Aorta (tissue), 5 donors: ENCODE measurements at places on chromosomes 11 and 22. TPM values are rescaled to one million over a fixed set of nuclear protein-coding genes. Genes with fewer than 3 reads are reported as not detected.

The NELL1 gene
- polyA plus RNA-seq: not detected

The OR2AG1 gene
- polyA plus RNA-seq: not detected

The TNNI2 gene
- polyA plus RNA-seq: 0.82 TPM

GRCh38 chr22:46753360-46753759, 9.1 kb upstream of the TBC1D22A start:
- H3K4me1 ChIP-seq: no peaks in the 10 kb centered on the region
- H3K4me3 ChIP-seq: no peak overlapping the region
- H3K36me3 ChIP-seq: no peaks in the 10 kb centered on the region
- DNase-seq: no peak

- DNase-seq: no peak
- no peak overlapping the region for H3K27ac ChIP-seq
- H3K36me3 ChIP-seq: no peaks in the 10 kb centered on the region
- no peak overlapping the region for H3K4me3 ChIP-seq
- H3K4me1 ChIP-seq: no peaks in the 10 kb centered on the region
These were observed 14.7 kb downstream of the PHF21B start for GRCh38 chr22:44995105-44995514.

GRCh38 chr22:48748860-48749554, 1078.7 kb downstream of the BRD1 start:
- H3K27me3 ChIP-seq: no peaks in the 10 kb centered on the region
- H3K4me1 ChIP-seq: no peaks in the 10 kb centered on the region
- H3K4me3 ChIP-seq: no peak overlapping the region
- no peaks in the 10 kb centered on the region for H3K36me3 ChIP-seq

GRCh38 chr11:44842220-44842619, 108.5 kb downstream of the TP53I11 start:
- no peaks in the 10 kb centered on the region for H3K27me3 ChIP-seq
- H3K4me3 ChIP-seq: no peak overlapping the region
- peaks cover 2% of the 10 kb centered on the region for H3K4me1 ChIP-seq
- H3K36me3 ChIP-seq: no peaks in the 10 kb centered on the region

DNA sequence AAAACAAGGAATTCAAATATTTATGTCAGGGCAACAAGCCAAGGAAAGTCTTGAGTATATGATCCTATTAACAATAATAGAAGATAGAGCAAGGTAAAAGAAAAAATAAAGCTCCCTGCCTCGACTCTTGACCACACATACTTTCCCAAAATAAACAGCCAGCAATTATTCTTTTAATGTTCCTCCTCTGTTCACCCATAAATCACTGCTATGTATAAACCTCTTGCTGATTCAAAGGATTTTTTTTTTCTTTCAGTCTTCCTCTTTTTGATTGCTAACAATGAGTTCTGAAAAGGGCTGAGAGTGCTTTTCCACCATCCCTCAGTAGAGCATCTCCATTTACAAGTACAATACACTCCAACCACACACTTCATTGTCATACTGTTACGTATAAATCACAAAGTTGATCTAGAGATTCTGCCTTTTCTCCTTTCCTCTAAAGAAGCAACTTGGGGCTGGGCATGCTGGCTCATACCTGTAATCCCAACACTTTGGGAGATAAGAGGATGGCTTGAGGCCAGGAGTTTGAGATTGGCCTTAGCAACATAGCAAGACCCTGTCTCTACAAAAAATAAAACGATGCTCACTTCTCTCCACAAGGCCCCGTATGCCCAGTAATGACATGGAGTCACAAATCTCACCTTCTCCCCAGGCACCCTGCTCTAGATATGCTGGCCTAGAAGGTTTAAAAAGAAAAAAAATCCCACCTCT, 24.0 kb downstream of the RAB30 start:
- no peaks in the 10 kb centered on the region for H3K27me3 ChIP-seq
- H3K4me3 ChIP-seq: no peak overlapping the region
- peaks cover 4% of the 10 kb centered on the region for H3K4me1 ChIP-seq
- no peaks in the 10 kb centered on the region for H3K36me3 ChIP-seq
- H3K27ac ChIP-seq: no peak overlapping the region

DNA sequence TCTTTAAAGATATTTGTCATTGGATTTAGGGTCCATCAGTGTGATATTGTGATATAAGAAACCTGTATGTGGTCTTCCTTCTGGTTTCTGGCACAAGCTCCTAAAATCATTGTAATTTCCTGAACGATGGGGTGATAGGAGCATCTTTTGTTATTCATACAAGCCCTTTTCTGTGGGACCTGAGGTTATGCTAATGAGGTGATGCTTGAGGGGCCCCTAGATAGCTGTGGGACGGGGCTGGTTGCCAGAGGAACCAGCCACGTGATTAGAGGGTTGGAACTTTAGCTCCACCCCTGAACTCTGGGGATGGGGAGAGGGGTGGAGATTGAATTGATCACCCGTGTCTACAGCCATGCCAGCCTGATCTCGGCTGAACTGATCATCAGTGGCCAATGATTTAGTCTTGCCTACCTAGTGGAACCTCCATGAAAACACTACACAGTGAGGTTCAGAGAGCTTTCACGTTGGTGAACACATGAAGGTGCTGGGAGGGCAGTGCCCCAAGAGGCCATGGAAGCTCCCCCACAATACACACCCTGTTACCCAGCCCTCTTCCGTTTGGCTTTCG, 62.8 kb downstream of the BCR start:
- H3K4me1 ChIP-seq: no peaks in the 10 kb centered on the region
- no peak for DNase-seq
- H3K36me3 ChIP-seq: no peaks in the 10 kb centered on the region
- H3K27me3 ChIP-seq: no peaks in the 10 kb centered on the region

GRCh38 chr11:110891411-110891810, 179.2 kb upstream of the ARHGAP20 start:
- no peaks in the 10 kb centered on the region for H3K36me3 ChIP-seq
- no peaks in the 10 kb centered on the region for H3K27me3 ChIP-seq

- DNase-seq: no peak
- no peak overlapping the region for H3K27ac ChIP-seq
- H3K4me3 ChIP-seq: no peak overlapping the region
- H3K4me1 ChIP-seq: no peaks in the 10 kb centered on the region
These were observed 38.1 kb downstream of the SLC36A4 start for GRCh38 chr11:93159721-93160120.

DNA sequence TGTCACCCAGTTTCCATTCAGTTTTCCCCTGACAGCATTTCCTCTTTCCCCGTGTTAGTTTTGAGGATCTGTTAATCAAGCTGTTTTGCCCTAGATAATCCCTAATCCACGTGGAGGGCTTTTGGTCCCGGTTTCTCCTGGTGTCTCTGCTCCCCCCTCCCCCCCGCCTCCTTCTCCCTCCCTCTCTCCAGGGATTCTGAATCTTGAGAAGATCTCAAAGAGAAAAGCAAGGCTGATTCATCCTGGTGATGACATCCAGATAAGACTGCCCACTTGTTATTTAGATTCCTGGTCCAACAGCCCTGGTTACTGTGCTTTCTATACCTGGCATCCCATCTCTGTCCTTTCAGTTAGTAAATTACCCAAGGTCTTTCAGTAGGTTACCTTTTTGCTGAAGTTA, 59.4 kb downstream of the KCNA4 start:
- no peak overlapping the region for H3K27ac ChIP-seq
- no peaks in the 10 kb centered on the region for H3K4me1 ChIP-seq
- H3K4me3 ChIP-seq: no peak overlapping the region
- no peaks in the 10 kb centered on the region for H3K27me3 ChIP-seq
- no peaks in the 10 kb centered on the region for H3K36me3 ChIP-seq
- DNase-seq: no peak

- no peak for DNase-seq
- H3K36me3 ChIP-seq: no peaks in the 10 kb centered on the region
- H3K4me1 ChIP-seq: no peaks in the 10 kb centered on the region
- no peak overlapping the region for H3K4me3 ChIP-seq
- H3K27ac ChIP-seq: no peak overlapping the region
These were observed 5.3 kb downstream of the GAS2 start for GRCh38 chr11:22671751-22672150.

DNA sequence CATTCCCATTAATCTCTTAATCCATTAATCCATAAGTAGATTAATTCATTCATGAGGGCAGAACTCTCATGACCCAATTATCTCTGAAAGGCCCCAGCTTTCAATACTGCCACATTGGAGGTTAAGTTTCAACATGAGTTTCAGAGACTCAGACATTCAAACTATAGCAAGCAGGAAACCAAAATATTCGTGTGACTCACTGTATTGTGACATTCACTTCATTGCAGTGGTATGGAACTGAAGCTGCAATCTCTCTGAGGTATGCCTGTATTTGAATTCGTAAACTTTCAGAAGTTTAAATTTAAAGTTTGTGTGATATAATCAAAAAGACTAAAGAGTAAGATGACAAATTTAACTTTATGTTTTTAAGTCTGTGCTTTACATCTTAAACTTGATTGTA, 2.9 kb upstream of the OR52J3 start:
- no peak overlapping the region for H3K27ac ChIP-seq
- no peak overlapping the region for H3K4me3 ChIP-seq
- H3K4me1 ChIP-seq: no peaks in the 10 kb centered on the region
- DNase-seq: no peak
- H3K36me3 ChIP-seq: no peaks in the 10 kb centered on the region
- H3K27me3 ChIP-seq: peaks cover 3% of the 10 kb centered on the region

GRCh38 chr22:46132830-46133587, 17.3 kb upstream of the PPARA start:
- no peak overlapping the region for H3K4me3 ChIP-seq
- no peaks in the 10 kb centered on the region for H3K4me1 ChIP-seq
- H3K27ac ChIP-seq: no peak overlapping the region
- no peak for DNase-seq

DNA sequence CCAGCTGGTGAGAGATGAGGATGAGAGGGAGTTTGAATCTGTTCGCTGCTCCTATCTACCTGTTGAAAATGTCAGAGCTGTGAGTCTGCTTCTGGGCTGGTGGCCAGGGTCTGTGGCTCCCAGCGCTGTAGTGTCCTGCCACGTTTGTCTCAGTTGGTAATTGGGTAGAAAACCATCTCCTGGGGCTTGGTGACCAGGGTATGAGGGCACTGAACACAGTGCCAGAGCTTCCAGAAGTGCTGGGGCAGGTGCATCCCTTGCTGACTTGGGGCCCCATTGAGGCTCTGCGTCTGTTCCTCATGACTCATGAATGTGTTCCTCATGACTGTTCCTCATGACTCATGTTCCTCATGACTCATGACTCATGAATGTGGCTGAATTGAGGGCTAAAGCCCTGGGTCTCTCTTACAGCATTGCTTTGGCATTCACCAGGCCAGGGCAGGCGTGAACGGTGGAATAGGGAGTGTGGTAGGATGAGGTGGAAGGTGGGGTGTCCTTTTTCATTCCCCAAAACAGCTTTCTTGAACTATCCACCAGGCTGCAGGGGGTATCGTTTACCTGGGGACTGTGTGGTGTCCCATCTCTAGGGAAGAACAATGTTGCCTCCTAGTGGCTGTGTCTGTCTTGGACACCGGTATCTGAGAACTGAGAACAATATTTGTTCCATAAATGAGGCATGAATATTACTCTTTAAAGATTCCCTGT, 139.5 kb downstream of the COMMD9 start:
- no peak overlapping the region for H3K4me3 ChIP-seq
- DNase-seq: peak; percentile 82
- H3K36me3 ChIP-seq: no peaks in the 10 kb centered on the region
- no peak overlapping the region for H3K27ac ChIP-seq
- H3K4me1 ChIP-seq: no peaks in the 10 kb centered on the region
- H3K27me3 ChIP-seq: no peaks in the 10 kb centered on the region

DNA sequence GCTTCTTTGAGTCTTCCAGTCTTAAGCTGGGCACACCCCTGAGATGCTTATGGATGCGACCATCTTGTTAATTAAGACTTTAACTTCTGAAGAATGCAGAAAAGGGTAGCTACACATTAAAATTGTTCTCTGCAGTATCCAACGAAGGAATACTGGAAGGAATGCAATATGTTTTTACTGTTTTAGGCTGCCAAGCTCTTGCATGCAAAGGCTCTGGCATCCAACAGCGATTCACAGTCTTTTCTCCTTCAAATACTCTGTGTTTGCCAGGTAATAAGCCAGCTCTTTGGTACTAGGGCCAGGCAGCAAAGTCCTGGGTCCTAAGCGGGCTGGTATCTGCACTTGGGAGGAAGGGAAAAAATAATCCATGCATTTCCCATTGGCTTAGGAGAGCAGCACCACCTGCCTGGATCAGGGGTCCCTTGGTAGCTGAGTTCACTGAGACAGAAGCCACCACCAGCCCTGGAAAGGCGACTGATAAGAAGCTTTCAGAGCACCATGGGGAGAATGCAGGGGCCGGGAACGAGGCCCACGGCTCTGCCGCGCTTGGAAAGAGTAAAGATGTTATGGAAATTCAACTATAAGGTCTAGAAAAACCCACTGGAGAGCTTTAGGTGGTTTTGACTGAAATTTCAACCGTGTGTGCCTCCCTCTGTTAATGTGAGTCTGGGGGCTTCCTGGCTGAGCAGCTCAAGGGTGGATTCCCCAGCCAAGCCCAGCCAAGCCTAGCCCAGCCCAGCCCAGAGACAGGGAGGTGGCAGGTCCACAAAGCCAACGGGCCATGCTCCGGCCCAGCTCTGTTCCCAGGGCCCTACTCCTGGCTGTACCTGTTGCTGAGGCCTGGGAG, 67.0 kb upstream of the CCND1 start:
- H3K4me1 ChIP-seq: no peaks in the 10 kb centered on the region
- H3K4me3 ChIP-seq: no peak overlapping the region
- H3K27ac ChIP-seq: no peak overlapping the region
- H3K36me3 ChIP-seq: no peaks in the 10 kb centered on the region

GRCh38 chr11:77479746-77480352, 6.0 kb upstream of the PAK1 start:
- DNase-seq: no peak
- no peaks in the 10 kb centered on the region for H3K27me3 ChIP-seq
- H3K4me3 ChIP-seq: no peak overlapping the region
- no peaks in the 10 kb centered on the region for H3K36me3 ChIP-seq

DNA sequence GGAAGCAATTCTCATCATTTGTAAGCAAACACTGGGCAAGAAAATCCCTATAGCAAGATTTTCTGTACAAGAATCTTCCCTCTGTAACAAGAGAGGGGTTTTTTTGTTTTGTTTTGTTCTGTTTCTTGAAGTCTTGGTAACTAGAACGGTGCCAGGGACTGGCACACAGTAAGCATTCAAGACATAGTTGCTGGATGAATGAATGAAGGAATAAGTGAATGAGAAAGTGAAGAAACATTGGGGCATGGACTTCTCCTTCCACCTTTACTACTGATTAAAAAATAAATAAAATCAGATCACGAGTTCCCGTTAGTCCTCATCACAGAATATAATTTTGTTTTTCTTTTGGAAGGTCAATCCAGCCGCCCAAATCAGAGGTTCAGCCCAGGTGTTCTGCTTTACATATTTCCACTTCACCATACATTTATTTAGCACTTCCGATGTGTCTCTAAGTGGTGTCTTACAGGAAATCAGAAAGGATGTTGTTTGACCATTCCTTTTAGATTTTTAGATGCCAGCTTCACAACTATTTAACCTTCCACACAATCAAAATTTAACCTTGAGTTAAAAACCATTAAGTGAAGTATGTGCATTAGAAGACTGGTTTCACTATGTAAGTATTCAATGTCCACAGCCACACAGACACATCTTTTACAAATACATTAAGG, 281.2 kb downstream of the CADM1 start:
- H3K4me1 ChIP-seq: no peaks in the 10 kb centered on the region
- no peak overlapping the region for H3K27ac ChIP-seq
- no peaks in the 10 kb centered on the region for H3K36me3 ChIP-seq
- no peak for DNase-seq
- no peak overlapping the region for H3K4me3 ChIP-seq

- H3K27me3 ChIP-seq: no peaks in the 10 kb centered on the region
- H3K4me1 ChIP-seq: no peaks in the 10 kb centered on the region
- DNase-seq: peak; percentile 85
These were observed 51.4 kb downstream of the JAM3 start for GRCh38 chr11:134120143-134120850.

GRCh38 chr11:2269601-2270321, 627 bp downstream of the ASCL2 start:
- H3K36me3 ChIP-seq: no peaks in the 10 kb centered on the region
- no peak overlapping the region for H3K27ac ChIP-seq
- no peaks in the 10 kb centered on the region for H3K4me1 ChIP-seq
- H3K27me3 ChIP-seq: no peaks in the 10 kb centered on the region
